ENCODE measurements at places on chromosomes 16 and 17.

DNA sequence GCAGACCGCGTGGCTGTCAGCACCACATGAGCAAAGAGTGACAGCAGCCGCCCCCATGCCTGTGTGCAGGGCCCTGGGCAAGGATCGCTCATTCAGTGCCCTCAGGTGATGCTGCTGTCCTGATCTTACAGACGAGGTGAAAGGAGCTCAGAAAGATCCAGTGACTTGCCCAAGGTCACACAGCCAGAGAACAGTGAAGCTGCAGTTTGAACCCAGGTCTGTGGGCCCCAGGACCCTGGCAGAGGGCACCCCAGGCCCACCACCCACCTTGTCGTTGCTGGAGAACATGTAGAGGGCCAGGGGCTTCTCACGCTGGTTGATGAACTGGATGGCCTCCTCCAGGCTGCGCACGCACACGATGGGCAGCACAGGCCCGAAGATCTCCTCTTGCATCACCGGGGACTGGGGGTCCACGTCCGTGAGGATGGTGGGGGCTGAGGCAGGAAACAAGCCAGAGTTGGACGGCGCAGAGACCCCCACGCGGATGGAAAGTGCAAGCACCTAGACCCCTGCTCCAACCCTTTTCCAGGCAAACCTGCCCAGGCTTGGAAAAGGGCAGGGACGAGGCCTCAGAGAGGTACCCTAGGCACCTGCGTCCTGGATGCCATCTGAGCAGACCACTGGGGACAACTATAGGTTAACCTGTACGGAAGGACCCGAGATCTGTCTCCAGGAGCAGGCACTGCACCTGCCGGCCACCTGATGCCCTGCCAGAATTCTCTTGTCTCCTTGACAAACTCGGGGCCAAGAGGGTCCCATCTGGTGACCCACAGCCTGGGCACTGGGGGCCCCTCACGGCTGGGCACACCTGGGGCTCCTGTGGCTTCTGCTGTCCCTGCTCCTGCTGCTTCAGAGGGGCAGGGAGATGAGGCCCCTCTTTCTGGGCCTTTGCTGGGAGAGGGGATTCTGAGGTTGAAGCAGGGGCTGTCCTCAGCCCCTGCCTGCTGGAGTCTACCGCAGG, 8.6 kb downstream of the ALDH3A1 start:
- no peak for DNase-seq

- DNase-seq = no peak
Measured at GRCh38 chr16:52492789-52493357, 54.1 kb downstream of the TOX3 start.

DNA sequence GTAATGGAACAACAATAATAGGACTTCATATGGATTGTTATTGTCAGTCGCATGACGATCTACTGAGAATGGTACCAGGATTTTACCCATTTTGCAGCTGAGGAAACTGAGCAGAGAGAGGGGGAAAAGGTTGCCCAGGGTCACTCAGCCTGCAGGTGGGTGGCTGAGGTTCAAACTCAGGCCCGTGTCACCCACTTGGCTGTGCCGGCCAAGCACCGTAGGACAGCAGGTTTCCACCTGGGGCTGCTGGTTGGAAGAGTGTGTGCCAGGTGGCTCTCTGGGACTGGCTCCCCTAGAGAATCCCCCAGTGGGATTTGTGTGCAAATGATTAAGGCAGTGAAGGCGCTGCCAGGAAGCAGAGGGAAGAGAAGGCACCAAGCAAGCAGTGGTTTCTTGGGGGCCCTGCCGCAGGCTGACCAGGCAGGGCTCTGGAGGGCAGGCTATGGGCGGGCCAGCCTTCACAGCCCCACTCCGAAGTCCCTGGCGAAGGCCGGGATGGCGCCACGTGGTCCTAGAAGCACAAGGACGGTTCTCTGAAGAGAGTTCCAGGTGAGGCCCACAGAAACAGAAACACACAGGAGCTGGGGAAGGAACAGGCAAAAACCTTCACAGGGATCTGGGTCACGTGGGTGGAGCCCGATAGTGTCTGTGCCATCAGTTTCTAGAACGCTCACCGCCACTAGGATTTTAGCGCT, 163.5 kb downstream of the IRF8 start:
- DNase-seq = no peak

DNA sequence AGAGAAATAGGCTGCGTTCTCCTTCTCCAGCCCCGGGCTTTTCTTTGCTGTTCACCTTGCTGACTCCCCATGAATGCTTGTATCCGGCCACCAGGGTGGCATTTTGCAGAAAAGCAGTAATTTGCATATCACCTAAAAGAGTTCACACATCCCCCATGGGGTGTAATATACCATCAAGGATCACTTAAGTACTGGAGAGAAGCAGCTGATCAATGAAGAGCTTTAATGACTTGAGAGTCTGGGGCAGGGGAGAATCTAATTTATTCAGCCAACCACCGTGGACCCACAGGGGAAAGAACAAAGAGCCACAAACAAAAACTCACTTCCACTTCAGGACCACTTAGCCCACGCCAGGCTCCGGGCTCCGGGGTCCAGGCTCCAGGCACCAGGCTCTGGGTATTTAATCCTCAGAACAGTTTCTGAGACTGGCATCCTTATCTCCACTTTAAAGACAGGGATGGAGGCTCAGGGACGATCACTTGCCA, 33.9 kb upstream of the SEC14L1 start:
- DNase-seq = no peak

All from astrocyte (in vitro differentiated cells and primary cell).